ENCODE measurements at places on chromosomes 2 and 18. TPM values are rescaled to one million over a fixed set of nuclear protein-coding genes. Genes with fewer than 3 reads are reported as not detected.

The ADCY3 gene
- total RNA-seq = 71.1 TPM

The ARL5A gene
- total RNA-seq = 74.4 TPM

The MTX2 gene
- total RNA-seq = 38.9 TPM

The LYPD1 gene
- not detected for total RNA-seq

The NIFK gene
- 93.2 TPM for total RNA-seq

The CD302 gene
- total RNA-seq = 0.15 TPM

The TMEM37 gene
- total RNA-seq = 2.3 TPM

The REG1B gene
- total RNA-seq = 4.2 TPM

The CD226 gene
- total RNA-seq = 1.2 TPM

The RASGRP3 gene
- total RNA-seq = 0.59 TPM

The RANBP2 gene
- 69.5 TPM for total RNA-seq

The CD8A gene
- 0.76 TPM for total RNA-seq

The NAPG gene
- 28.0 TPM for total RNA-seq

The PLGLB1 gene
- total RNA-seq = 1.3 TPM

The ZNF513 gene
- total RNA-seq = 12.8 TPM

The CCDC150 gene
- total RNA-seq = 29.2 TPM

The ACOXL gene
- 5.5 TPM for total RNA-seq

The IL36G gene
- total RNA-seq = not detected

The CDH7 gene
- not detected for total RNA-seq

The PSME4 gene
- total RNA-seq = 53.2 TPM

The SF3B6 gene
- total RNA-seq = 129 TPM

The SPC25 gene
- 29.8 TPM for total RNA-seq

The ZC3H6 gene
- 7.0 TPM for total RNA-seq

Measured in HCT116 (cell line).